Endothelial cell (in vitro differentiated cells): ENCODE measurements at places on chromosomes 13 and 19. TPM values are rescaled to one million over a fixed set of nuclear protein-coding genes. Genes with fewer than 3 reads are reported as not detected.

DNA sequence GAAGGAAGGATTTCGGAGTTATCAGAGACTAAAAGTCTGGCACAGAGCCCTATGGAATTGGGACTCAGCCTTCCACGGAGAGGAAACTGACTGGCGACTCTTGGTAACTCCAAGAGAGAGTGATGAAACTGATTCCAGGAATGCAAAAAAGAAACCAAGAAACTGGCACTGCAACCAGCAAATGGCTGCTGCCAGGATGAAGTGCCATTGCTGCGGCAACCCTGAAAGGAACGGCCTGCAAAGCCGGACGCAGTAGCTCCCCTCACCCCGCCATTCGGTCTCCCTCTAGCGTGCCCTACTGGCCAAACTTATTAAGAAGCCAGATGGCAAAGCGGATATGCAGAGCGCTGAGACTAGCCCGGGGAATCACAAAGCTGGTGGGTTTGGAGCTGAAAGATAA, 236.0 kb downstream of the PCDH9 start:
- peak; percentile 85 for DNase-seq

DNA sequence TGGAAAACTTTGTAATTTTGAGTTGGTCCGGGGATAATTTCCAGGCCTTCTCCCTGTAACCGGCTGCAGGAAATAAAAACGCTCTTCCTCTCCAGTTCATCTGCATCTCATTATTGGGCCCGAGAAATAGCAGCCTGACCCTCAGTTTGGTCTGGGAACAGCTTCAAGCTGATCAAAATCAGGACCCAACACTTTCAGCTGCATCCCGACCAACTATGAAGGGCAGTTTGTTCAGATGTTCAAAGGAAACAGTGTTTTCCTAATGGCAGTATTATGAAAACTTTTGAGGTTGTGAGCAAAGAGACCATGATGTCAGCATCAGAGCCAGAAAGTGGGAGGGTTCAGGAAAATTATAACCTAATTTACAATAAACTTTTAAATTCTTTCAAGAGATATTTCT, 35.7 kb downstream of the STK24 start:
- no peak for DNase-seq

- DNase-seq: no peak
Observed at GRCh38 chr13:102980331-102980982, 85.8 kb downstream of the SLC10A2 start.

DNA sequence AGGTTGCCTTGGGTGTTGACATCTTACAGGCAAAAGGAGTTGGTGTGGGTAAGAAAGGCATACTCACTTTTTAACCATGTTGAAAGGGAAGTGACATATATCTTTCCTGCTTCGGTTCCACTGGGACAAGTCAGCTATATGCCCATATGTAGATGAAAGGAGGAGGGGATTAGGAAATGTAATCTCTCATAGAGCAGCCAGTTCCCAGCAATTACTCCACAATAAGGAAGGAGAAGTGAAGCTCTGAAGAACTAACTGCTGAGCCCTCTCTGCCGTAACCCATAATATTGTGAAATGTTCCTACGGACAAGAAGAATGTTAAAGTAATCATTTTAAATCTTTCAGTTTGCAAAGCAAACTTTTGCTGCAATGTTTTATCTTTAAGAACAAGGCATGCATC, 82.2 kb downstream of the EDNRB start:
- no peak for DNase-seq

GRCh38 chr19:2240881-2241760, 4.5 kb downstream of the SF3A2 start:
- no peak for DNase-seq

DNA sequence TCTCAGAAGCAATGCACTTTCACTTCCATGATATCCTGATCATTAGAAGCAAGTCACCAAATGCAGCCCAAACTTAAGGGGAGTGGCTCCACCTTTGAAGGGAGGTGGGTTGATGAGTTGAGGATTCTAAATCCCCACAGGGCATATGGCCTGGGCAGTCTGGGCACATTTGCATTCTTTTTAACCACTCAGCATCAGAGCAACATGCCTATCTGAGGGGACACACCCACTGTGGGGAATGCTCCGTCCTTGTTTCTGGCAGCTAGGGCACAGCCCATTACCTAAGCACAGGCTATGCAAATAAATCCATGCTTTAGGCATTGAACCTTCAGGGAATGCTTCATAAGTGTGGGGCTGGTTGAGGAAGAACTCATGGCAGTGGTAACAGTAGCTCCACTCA, 12.3 kb upstream of the SACS start:
- DNase-seq: no peak

- no peak for DNase-seq
Observed at GRCh38 chr19:38006361-38007045, 99.5 kb downstream of the SIPA1L3 start.

GRCh38 chr13:68293631-68294030, 1063.5 kb upstream of the PCDH9 start:
- DNase-seq: no peak

GRCh38 chr19:6064336-6065073, 45.8 kb downstream of the RFX2 start:
- DNase-seq: no peak

CPB2 gene
- total RNA-seq: not detected

DENND1C gene
- 1.5 TPM for total RNA-seq

FBL gene
- total RNA-seq: 271 TPM

WDR88 gene
- total RNA-seq: not detected
